ENCODE measurements at places on chromosomes 1 and 21.

- no peak for DNase-seq
These were observed 2.1 kb downstream of the BCAR3 start for GRCh38 chr1:93679546-93679945.

- DNase-seq: no peak
These were observed 50.6 kb downstream of the COLGALT2 start for GRCh38 chr1:183986941-183987340.

- DNase-seq: no peak
These were observed 14.4 kb downstream of the CLDN14 start for GRCh38 chr21:36465478-36465877.

DNA sequence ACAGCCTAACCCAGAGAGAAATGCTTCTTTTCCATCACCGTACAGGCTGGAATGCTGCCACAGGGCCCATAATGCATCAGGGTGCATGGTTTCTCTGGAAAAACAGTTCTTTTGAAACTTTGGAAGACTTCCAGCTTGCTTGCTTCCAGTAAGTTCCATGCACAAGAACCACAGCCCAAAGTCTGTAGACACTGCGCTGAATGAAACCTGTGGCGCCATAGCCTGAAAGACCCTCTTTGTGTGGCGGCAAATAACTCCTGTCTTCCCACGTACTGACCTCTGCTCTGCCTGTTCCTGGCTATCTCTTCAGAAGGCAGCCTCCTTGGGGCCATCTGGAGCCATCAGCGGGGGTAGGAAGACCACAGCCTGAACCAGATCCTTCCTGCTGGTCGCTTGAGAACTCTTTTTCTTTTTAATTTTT lies 15.1 kb downstream of the MIIP start:
- no peak for DNase-seq

DNA sequence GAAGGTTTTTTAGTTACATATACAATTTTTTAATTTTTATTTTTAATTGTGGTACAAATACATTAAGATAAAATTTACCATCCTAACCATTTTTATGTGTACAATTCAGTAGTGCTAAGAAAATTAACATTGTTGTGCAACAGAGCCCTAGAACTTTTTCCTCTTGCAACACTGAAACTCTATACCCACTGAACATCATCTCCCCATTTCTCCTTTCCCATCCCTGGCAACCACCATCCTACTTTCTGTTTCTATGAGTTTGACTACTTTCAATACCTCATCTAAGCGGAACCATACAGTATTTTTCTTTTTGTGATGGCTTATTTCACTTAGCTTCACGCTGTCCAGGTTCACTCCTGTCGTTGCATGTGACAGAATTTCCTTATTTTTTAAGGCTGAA lies 54.1 kb downstream of the PALMD start:
- DNase-seq: no peak

DNA sequence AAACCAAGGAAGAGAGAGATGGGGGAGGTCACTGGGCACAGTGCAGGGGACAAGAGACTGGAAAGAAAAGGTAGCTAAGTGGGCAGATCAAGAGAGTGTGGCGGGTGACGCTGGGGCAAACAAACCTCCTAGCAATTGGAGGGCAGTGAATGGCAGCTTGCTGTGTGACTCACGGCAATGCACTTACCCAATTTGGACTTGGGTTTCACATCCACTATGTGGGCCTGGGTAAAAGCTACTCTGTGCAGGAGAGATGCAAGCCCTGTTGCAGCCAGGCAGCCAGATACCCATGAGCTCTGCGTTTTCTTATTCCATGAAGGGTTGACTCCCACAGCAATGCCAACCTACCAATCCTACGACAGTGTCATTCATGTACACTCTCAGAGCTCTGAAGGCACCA lies 9.5 kb downstream of the PLXNA2 start:
- no peak for DNase-seq

DNA sequence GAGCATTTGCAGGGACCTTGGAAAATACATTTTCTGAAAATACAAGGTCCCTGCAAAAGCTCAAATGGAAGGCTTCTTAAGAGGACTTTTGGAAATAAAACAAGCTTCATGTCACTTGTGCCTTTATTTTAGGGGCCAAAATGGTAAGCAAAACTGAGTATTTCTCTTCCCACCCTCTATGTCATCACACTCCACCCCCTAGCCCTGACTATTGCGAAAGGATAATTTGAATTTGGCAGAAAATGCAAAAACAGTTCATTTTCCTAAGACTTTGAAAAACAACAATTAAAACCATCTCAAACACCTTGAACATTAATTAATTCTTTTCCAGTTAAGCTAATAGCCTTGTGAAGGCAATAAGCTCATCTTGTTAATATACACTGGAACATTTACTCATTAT lies 201.7 kb downstream of the TM2D1 start:
- DNase-seq: no peak

- no peak for DNase-seq
These were observed 333.8 kb downstream of the KIF26B start for GRCh38 chr1:245488346-245489129.

DNA sequence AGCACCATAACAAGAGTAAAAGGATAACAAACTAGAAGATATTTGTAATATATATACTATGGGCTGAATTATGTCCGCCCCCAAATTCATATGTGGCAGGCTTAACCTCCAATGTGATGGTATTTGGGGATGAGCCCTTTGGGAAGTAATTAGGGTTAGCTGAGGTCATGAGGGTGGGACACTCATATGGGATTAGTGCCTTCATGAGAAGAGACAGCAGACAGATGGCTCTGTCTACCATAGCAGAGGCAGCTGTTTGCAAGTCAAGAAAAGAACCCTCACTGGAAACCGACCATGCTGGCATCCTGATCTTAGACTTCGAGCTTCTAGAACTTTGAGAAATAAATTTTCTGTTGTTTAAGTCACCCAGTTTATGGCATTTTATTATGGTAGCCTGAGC lies 303.6 kb downstream of the LMO4 start:
- no peak for DNase-seq

- no peak for DNase-seq
These were observed 14.7 kb downstream of the JUN start for GRCh38 chr1:58768971-58769808.

GRCh38 chr1:111747282-111747734 lies 8.1 kb upstream of the INKA2 start:
- DNase-seq: no peak

DNA sequence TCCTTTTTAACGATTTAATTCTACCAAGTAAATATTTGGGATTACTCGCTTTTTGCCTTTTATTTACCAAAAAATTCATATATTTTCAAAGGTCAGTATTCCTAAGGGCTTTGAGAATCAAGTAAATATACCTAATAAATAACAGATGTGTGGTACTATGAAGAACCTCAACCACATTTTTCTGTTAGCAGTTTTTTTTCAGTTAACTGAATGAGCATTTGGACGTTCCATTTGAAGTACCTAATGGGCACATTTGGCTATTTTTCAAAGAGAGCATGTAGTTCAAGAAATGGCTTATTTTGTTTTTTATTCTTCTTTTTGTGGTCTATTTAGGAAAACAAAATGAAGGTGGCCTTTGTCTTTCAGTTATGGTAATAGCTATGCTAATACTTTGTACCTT lies 253.0 kb downstream of the GPR52 start:
- DNase-seq: no peak

DNA sequence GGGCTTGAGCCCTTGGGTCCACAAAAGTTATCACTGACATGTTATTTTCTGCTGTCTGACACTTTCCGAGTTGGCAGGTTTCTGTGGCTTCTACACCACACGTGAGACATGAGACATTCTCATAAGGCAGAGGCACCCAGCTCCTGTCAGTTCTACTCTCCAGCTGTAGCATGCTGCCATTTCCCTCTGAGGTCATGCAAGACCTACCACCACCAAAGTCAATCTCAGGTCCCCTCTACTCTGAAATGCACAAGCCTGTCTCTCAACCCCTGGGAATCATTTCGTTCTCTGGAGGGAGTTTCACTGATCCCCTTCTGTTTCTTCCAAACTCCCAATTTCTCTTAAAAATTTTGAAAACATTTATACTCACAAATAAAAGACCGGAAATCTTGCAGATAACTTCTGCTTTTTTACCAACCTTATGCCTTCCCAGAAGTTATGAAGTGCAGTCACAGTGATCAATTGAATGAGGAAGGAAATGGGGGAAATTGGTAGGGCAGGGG lies 39.5 kb upstream of the CR2 start:
- DNase-seq: no peak

GRCh38 chr1:76381450-76382097 lies 307.0 kb downstream of the ST6GALNAC3 start:
- DNase-seq: no peak

GRCh38 chr21:35924714-35925301 lies 135.5 kb downstream of the SETD4 start:
- DNase-seq: no peak

DNA sequence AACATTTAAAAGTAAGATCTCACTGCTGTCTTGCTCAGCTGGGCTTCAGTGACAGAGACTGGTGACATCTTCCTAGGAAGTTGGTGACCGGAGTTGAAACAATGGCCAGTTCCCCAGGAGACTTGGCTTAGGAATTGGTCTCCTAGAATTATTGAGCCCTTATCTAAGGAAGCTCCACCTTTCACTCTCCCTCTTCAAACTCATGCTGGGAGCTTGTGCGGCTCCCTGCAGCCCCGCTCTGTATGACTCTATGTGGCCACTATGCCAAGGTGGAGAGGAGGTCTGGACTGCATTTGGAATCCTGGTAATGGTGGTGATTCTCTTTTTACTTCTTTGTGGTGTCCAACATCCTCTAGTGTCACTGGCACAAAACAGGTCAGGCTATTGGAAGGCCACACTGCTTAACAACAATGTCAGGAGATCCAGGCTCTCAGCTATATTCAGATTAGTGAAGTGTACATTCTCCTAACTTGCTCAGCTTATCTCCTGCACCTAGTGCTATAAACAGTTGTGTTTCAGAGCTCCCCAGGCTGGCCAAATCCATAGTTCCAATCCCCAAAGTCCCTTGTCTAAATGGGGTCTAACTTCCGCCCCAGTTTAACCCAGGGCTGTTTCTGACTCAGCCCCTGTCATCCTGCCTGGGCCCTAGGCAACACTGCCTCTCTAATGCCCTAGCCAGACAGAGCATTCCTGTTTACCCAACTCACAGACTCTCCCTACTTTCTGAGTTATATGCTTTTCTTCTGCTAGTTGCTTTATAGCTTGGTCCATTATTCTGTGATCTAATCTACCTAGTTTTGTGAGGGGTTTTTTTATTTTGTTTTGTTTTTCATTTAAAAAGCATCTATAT lies 18.3 kb downstream of the ATP2B4 start:
- DNase-seq: no peak

- no peak for DNase-seq
These were observed 32.5 kb upstream of the ASPM start for GRCh38 chr1:197178998-197179397.

GRCh38 chr21:29231756-29232529 lies 66.8 kb upstream of the BACH1 start:
- no peak for DNase-seq

DNA sequence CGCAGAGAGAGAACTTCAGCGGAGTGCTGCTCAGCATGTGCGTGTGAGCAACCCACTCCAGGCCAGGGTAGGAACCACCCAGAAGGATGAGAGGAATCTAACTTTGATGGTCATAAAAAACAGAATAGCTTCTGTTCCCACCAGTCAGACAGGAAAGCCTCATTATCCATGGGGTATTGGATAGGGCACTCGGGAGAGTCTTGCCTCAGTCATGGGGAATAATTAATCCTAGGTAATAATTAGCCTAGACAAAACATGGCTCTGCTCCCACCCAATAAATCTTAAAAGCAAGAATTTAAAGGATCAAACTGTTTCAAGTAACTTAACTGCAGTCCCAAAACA lies 35.3 kb downstream of the LDLRAD1 start:
- DNase-seq: no peak

DNA sequence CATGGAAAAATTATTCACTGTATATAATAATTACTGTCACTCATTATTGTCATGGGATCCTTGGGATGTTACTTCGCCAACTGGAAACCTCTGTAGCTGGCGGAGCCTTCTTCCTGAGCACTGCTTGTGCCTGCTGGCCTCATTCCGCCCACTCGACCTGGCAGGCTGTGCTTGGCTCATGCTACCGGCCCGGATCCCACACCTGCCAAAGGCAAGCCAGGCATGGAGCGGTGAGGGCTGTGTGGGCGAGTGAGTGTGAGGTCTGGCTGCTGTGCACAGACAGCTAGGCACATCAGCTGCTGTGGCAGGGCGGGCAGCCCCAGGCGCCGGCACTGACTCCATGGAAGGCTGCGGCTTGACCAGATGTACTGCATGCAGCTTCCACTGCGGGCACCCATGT lies 78.4 kb downstream of the DISP1 start:
- peak; percentile 3 for DNase-seq

- DNase-seq: no peak
These were observed 4.8 kb downstream of the AMPD2 start for GRCh38 chr1:109624201-109625010.

DNA sequence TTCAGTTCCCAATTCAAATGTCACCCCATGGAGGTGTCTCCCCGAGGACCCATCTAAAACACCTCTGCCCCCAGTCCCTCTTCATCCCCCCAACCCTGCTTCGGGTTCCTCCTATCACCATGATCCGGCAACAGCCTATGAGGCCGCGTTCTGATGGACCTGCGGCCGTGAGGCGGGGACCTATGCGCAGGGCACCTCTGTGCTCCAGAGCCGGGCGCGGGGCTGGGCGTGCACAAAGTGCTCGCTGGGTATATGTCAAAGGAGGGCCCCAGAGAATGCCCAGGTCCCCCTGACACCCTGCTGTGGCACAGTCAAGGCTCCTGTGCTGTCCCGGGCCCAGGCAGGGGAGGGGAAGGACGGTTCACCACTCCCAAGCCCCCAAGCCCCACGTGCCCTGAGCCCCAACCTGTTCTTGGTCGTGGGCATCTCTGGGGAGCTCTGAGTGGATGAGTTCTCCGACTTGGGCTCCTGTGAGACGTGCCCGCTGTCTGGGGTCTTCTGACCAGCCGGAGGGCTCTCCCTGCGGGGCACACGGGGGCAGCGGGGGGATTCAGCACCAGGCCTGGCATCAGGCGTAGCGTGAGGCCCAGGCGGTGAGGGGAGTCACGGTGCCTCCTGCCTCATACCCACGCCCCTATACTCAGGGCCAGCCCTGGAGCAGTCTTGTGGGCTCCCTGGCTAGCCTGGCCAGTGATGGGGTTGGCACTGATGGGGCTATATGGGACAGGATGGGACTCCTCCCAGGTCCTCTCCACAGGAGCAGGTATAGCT lies 67.7 kb downstream of the RAP1GAP start:
- DNase-seq: no peak

- no peak for DNase-seq
These were observed 190.5 kb downstream of the SEC16B start for GRCh38 chr1:177779166-177779965.

GRCh38 chr1:200991097-200991614 lies 32.4 kb downstream of the KIF21B start:
- DNase-seq: no peak

DNA sequence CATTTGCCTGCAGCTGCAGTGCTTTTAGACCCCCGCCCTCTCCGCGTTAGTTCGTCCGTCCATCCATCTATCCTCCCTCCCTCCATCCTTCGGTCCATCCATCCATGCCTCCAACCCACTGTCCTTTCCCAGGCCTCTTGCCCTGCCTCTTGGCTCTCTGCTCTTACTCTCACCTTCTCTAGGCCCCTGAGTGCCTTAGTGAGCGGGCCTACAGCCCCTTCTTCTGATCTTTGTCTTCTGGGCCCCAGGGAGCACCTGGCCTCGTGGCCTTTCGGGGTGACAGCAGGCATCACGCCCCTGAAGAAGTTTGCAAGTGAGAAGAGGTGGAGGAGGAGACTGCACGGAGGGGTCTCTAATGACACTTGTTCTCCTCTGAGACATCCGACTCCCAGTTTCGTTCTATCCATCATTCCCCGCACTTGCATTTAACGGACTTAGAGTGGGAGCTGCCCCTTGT lies 842 bp downstream of the ATXN7L2 start:
- no peak for DNase-seq
